ENCODE measurements at places on chromosomes 7 and 10.

DNA sequence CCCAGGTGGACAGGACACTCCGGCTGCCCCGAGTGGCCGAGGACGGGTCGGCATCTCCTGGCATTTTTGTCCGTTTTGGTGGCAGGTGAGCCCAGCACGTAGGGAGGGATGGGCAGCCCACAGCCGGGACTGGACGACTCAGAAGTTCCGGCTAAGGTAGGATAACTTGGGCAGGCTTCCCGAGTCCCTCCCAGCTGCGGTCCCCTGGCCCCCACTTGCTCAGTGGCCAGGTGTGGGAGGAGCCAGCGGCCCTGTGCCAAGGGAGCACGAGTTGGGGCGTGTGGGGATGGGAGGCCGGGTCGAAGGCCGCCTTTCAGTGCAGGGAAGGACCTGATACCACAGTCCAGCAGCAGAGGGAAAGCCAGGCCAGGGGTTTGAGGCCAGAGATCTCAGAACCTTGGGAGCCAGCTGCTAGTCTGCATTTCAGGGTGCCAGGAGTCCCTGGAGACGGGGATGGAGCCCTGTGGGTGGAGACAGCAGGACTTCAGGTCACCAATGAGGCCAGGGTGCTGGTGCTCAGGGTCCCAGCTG, 58.5 kb downstream of the PWWP2B start:
- no peak for DNase-seq

DNA sequence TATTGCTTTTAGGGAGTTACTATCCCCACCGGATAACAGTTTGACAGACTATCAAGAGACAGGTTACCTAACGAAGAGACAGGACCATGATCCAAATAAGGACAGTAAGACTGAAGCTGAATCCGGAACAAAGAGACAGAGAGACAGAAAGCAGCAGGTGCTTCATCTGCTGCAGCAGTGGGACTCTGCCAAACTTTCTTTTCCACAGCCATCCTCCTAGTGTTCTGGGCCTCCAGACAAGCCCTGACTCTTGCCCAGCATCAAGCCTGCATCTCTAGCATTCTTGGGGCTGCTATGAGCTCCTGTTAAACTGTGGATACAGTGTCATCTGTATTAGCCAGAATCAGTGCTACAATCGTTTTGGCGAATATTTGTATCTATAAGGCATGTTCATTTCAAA, 761.7 kb downstream of the GRID1 start:
- no peak for DNase-seq

- DNase-seq: no peak
Observed at GRCh38 chr7:117347962-117348672, 25.3 kb upstream of the WNT2 start.

- no peak for DNase-seq
Observed at GRCh38 chr10:14583252-14583651, 191.4 kb downstream of the FAM107B start.

GRCh38 chr7:132557489-132558044, 18.7 kb downstream of the PLXNA4 start:
- no peak for DNase-seq

DNA sequence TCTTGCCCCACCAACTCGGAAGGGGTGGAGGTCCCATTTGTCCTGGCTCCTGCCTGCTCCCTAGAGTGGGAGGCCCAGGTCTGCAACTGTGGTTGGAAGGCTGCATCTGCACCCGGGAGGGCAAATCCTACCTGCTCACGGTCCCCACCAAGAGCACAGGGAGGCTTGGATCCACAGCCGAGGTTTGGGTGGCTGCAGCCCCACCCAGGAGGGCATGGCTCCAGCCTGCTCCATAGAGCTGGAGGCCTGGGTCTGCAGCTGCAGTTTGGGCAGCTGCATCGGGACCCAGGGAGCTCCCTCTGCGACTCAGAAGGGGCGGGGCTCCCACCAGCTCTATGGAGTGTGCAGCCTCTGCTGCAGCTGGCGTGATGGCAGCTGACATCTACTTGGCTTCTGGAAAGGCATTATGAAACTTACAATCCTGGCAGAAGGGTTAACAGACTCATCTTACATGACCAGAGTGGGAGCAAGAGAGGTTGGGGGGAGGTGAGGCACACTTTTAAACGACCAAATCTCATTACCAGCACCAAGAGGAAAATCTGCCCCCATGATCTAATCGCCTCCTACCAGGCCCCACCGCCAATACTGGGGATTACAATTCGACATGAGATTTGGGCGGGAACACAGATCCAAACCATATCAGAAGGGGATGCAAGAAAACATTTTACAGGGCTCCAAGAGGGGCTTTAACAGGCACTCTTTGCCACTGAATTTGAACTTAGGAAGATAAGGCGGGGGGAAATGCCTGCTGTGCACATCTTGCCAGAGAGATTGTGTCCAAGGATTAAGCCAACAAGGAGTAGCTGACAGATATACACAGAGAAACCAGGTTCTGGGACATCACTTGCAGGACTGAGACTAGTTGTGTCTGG, 8.2 kb upstream of the BLVRA start:
- no peak for DNase-seq

GRCh38 chr10:114279901-114280644, 41.0 kb downstream of the VWA2 start:
- DNase-seq: no peak

GRCh38 chr7:135761751-135762488, 13.3 kb upstream of the FAM180A start:
- no peak for DNase-seq

GRCh38 chr7:45082031-45082830, 6.5 kb downstream of the NACAD start:
- no peak for DNase-seq

GRCh38 chr10:132610071-132610701, 72.6 kb downstream of the INPP5A start:
- DNase-seq: no peak

DNA sequence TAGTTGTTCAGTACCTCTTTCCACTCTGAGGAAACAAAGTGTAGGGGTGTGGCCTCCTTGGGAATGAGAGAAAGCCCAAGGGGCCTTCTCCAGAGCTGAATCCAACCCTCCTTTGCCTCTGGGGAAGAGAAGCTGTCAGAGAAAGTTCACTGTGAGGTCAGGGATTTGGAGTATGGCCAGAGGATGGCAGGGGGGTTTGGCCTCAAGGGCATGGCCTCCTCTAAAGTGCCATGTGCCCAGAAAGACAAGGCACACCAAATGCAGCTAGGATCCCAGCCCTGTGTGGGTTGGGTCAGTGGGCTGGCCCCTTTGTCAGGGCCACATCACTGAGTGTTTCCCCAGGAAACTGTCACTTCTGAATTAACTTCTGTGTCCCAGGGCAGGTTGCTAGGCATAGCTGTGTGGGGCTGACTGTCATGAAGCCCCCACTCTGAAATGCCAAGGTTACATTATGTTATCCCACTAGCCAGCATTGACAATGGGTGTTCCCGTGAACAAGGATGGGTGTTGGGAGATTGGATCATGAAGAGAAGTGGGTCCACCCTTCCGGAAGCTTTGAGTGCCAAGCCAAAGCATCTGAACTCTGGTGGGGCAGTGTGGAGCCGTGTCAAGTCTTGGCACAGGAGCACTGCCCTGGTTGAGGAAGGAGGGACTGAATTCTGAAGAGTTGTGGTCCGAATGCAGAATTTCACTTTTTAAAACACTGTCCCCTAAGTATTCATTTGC, 123.3 kb downstream of the ZMIZ1 start:
- DNase-seq: no peak
